Activated CD8-positive, alpha-beta memory T cell treated with anti-CD3 and anti-CD28 coated beads for 4 hours (primary cell): ENCODE measurements at places on chromosomes 4 and X.

GRCh38 chr4:153398713-153399112 lies 54.2 kb downstream of the MND1 start:
- no peak for DNase-seq

- no peak for DNase-seq
Measured at GRCh38 chrX:6857749-6858148, 289.8 kb upstream of the STS start.

- no peak for DNase-seq
Measured at GRCh38 chr4:109671350-109671749, 31.9 kb downstream of the CASP6 start.

DNA sequence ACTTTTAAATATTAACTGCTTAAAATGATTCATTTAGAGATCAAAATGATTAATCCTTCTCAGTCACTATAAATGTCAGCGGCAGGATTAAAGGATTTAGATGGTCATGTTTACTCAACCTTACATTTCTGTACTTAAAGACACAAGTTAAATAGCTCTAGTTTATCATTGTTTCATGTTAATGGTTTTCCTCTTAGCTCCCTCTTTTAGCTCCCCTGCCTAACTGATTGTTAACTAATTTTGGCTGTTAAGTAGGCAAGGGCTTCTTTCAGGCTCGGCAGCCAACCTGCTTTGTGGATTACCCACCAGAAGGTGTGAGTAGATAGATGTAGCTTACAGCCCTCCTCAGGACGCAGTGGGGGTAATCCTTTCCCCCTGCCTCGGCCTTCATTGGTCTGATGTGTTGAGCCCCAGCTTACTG lies 96.0 kb downstream of the TENM3 start:
- DNase-seq: no peak

DNA sequence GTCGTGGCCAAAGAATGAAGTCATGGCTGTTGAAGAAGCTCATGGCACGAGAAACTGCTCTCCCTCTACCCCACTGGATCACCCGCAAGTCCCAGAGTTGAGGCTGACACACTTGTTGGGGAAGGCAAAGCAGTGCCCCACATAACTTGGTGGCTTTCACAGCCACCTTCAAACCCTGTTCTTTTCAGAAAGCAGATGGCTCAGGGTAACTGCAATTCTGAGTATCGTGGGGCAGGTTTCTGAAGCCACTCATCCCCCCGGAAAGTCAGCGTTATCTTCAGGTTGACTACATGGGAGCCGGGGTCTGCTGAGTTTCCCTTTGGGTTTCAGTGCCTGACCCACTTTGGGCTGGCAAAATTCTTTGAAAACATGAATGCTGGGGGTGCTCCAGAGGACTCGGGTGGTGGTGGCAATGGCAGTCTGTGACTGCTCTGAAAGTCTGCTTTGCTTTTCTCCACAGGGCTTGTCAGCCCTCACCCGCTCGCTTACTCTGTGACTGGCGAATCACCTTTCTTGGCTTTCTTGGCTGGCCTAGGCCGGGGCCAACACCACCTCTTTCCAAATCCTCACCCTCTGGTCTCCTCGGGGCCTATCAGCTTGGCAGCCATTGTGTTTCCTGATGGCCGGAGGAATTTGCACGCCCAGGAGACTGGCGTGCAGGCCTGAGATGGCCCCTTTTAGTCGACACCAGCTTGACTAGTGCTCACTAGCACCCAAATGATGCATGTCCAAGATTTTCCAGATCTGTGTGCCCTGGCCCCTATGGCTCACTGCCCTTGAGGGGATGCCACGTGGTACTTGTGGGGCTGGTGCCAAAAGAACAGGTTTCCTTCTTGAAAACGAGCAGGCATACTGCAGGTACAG lies 7.3 kb downstream of the PPP1R3F start:
- DNase-seq: no peak

DNA sequence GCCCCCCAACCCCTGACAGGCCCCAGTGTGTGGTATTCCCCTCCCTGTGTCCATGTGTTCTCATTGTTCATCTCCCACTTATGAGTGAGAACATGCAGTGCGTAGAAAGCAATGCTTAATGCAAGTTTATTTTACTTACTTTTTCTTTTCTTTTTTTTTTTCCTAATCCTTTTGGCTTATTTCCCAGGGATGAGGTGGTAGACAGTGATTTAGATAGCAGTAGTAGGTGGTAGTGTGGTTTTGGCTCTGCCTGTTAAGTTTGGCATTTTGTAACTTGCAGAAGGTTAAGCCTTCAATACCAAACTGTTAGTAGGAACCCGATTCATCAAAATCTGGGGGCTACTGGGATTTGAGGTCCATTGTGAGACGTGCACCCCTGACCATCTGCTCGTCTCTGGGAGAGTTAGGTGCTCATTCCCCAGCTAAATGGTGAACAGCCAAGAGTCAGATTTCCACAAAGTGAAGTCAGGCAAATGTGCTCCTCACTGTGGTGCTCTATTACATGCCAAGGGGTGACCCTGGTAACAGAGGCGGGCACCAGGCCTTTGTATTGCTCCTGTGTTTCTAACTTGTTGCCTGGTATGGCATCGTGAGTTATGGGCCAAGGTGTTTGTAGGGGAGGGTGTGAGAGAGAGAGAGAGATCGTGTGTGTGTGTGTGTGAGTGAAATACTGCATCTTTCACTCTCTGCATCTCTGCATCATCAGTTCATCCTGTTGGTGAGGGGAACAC lies 70.3 kb downstream of the PHOX2B start:
- no peak for DNase-seq
